ENCODE measurements at places on chromosomes 12 and 14.

DNA sequence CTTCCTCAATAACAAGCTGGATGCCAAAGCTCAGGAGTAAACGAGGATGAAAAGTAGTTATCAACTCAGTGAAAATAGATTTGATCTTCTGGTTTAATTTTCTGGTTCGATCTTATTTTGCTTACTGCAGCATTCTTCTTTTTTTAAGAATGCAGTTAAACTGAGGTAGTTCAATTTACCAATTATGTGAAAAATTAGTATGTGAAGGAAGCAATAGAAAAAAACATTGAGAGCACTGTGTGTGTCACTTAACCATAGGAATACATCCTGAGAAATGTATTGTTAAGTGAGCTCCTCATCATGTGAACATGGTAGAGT is 111.4 kb upstream of the TSPAN8 start:
- no peak for DNase-seq

- DNase-seq: no peak
These were observed 107.3 kb upstream of the RTL1 start for GRCh38 chr14:101010835-101011234.

DNA sequence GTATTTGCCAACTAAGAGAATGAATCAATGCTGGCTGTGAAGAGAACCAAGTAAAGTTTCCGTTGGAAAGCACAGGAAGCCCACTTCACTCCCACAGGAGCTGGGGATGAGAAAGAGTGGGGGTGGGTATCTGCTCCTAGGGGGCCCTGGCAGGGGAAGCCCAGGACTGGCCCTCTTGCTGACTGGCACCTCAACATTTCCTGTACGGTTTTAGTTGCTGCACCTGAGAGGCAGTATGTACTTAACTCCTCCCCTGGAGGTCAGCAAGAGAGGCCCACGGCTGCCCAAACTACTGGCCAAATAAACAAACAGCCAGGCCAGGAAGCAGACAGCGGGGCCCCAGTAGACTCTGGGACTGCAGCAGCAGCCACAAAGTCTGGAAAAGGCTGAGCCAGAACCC is 33.8 kb upstream of the VWF start:
- DNase-seq: no peak

GRCh38 chr14:68800390-68800789 is 7.5 kb upstream of the ZFP36L1 start:
- no peak for DNase-seq

- DNase-seq: no peak
These were observed 140.9 kb downstream of the TMEM30B start for GRCh38 chr14:61140271-61140670.

DNA sequence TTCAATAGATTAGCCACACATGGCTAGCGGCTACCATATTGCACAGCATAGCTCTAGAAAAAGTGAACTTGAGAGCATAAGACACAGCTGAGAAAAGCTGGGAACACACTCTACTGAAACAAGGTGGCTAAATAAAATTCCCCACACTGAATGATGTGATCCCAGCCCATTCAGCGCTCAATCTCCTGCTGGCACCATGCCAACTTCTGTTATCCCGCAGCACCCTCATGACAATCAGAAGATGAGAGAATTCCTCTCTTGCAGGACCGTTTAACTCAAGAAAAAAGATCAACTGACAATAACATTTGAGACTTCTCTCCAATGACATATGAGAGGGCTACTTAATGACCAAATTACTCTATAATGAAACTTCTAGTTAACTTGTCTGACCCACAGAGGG is 115.4 kb downstream of the ADAMTS20 start:
- no peak for DNase-seq

DNA sequence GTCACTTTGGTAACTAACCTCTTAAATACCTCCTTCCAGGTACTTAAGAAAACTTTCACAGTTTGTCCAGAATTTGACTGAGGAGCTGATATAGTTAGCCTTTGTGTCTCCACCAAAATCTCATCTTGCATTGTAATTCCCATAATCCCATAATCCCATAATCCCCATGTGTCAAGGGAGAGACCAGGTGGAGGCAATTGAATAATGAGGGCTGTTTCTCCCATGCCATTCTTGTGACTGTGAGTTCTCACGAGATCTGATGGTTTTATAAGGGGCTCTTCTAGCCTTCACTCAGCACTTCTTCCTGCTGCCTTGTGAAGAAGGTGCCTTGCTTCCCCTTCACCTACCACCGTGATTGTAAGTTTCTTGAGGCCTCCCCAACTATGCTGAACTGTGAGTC is 7.8 kb upstream of the NOVA1 start:
- DNase-seq: no peak

- DNase-seq: no peak
These were observed 70.1 kb downstream of the ZNF641 start for GRCh38 chr12:48280572-48280971.

- no peak for DNase-seq
These were observed 49.0 kb downstream of the SLC8B1 start for GRCh38 chr12:113285679-113286610.

DNA sequence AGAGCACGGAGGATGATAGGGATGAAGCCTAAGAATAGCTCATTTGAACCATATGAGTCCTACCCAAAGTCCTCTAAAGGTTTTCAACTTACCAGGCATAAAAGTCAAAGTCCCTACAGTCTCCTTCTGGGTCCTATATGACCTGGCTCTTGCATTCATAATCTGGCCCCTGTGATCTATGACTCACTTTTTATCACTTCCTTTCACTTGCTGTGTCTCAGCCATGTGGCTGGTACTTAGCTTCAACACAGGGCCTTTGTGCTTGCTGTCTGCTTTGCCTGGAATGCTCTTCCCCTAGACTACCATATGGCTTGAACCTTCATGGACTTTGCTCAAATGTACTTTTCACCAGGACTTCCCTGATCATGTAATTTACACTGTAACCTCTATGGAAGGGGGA is 137.6 kb upstream of the TMTC1 start:
- no peak for DNase-seq

DNA sequence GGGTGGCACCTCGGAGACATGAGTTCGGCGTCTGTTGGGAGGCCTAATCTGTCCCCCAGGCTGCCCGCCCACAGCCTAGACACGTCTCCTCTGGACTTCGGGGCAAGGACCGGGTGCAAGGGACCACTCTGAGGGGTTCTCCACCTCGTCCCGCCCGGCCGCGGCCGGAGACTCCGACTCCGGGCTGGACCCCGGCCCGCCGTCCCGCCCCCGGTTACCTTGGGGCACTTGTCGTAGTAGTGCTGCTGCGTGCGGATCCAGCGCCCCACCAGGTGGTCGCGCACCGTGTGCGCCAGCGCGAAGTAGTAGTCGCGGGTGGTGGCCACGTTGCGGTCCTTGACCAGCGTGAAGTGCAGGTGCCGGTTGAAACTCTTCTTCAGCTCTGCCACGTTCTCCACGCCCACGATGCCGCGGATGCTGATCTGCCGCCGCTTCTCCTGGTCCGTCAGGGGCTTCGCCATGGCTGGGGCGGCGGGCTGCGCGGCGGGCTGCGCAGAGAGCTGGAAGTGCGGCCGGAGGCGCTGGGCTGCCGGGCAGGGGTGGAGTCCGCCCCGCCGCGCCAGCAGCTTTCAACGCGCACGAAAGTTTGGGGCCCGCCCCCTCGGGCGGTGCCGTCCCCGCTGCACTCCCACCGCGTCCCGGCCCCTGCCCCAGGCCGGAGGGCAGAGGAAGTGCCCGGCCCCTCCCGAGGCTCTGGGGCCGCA is at the start of gene PYGL:
TSS of gene PYGL (minus strand) at position 541 of the 704 bp plus-strand sequence. CDS start at position 461, 80 bp downstream.
- no peak for DNase-seq

DNA sequence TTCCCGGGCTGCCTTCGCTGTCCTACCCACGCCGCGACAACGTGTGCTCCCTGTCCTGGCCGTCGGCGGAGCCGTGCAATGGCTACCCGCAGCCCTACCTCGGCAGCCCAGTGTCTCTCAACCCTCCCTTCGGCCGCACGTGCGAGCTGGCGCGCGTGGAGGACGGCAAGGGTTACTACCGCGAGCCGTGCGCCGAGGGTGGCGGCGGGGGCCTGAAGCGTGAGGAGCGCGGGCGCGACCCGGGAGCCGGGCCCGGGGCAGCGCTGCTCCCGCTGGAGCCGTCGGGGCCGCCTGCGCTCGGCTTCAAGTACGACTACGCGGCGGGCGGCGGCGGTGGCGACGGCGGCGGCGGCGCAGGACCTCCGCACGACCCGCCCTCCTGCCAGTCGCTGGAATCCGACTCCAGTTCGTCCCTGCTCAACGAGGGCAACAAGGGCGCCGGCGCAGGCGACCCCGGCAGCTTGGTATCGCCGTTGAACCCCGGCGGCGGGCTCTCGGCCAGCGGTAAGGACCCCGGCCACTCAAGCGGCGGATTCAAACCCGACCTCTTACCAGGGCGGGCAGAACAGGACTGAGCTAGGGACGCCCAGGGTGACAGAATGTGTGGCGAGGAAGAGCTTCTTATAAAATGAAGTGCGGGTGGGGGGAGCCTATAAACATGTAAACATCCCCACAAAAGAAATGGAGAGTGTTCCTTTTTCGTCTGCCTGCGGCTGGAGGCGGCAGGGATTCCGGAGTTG is 503 bp downstream of the HOXC12 start:
- no peak for DNase-seq

DNA sequence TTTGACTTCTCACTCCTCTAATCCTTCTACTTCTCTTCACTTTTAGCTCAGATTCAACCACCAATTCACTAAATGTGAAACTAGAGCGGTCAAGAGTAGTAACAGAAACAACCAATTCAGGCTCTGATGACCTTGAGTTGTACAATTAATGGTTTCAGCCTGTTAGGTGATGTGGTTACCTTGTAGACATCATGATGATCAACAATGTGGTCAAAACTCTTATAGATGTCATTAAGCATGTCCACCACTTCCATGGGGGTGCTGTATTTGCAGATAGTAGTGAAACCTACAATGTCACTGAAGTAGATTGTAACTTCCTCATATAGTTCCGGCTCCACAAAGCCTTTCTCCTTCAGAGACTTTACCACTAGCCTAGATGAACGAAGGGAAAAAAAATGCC is 54.1 kb upstream of the PLBD1 start:
- no peak for DNase-seq

DNA sequence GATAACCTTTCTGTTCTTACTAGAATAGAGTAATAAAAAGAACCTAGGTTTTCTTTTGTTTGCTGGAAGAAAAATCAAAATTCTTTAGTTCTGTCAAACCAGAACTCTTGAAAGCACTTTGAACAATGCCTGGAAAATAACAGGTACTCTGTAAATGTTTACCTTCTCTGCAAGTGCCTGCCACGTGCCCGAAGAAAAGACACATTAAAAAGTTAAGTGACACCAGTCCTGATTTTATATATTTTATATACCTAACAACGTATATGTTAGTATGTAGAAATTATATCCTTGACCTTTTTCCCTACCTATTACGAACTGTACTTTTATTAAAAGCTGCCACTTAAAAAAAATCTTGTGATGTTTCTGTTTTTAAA is 976 bp downstream of the THAP2 start:
- DNase-seq: no peak

- DNase-seq: no peak
These were observed 251.5 kb upstream of the LMO3 start for GRCh38 chr12:16857456-16857923.

GRCh38 chr12:49476091-49476490 is 62.7 kb upstream of the KCNH3 start:
- no peak for DNase-seq

Data from NCI-H187 treated with DMSO at 0.1 percent for 48 hours (cell line).